NCI-H446 (cell line): ENCODE measurements at places on chromosomes 11 and 22.

- no peak for DNase-seq
These were observed 10.3 kb downstream of the TNNT3 start for GRCh38 chr11:1929621-1930461.

- no peak for DNase-seq
These were observed 246.9 kb downstream of the CADM1 start for GRCh38 chr11:115257270-115257669.

DNA sequence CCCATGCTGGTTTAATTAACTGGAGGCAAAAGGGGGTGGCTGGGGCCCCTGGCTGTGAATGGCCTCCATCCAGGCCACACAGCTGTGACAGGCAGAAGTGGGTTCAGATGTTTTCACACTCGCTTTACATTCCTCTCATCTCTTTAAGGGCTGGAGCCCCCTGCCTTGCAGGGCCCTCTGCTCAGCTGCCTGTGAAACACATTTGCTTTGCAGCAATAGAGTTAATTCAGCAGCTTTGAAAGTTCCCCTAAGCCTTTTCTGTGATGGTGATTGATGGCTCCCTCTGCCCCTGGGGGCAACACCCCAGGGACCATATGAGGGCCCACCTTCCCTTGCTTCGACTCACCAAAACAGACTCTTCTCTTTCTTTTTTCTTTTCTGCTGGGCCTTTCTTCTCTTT lies 139.3 kb downstream of the FEZ1 start:
- DNase-seq = no peak

GRCh38 chr11:132719684-132720083 lies 812.6 kb downstream of the OPCML start:
- DNase-seq = no peak

GRCh38 chr22:28514321-28514821 lies 165.3 kb downstream of the TTC28 start:
- peak; percentile 19 for DNase-seq

- DNase-seq = no peak
These were observed 31.6 kb upstream of the MYH9 start for GRCh38 chr22:36419177-36419911.

- no peak for DNase-seq
These were observed 113.0 kb downstream of the ADAMTS15 start for GRCh38 chr11:130561441-130561881.

DNA sequence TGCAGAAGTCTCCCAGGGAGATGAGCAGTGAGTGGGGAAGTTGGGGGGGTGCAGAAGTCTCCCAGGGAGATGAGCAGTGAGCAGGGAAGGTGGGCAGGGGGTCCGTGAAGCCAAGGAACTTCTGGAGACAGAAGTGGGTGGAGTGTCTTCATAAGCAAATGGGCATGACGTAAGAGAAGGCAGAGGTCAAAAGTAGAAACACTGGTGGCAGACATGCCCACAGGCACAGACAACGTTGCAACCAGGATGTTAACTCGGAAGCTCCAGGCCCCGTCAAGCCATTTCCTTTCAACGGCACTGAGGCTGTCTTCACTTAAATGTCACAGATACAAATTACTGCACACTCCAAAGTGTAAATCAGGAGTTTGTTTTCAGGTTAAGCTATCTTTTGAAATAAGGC lies 186.1 kb downstream of the SHANK2 start:
- DNase-seq = no peak

GRCh38 chr11:126655807-126656128 lies 300.3 kb downstream of the ST3GAL4 start:
- no peak for DNase-seq

DNA sequence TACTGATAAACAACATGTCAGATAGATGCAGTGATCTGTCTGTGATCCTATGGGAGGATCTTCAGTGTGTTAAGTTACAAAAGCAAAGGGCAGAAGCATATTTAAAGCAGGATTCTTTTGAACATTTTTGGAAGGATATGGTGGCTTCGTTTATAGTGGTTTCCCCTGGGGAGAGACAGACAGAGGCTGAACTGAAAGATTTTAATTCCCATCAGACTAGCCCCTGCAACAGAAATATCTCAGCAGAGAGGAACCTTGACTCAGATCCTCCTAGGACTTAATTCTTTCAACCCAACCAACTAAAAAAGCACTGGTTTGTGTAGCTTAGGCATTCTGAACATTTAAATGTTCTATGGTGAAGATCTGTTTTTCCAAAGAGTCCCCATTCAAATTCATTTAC lies 5.7 kb downstream of the CLTCL1 start:
- no peak for DNase-seq

GRCh38 chr22:30695871-30696655 lies 1.4 kb downstream of the OSBP2 start:
- no peak for DNase-seq

GRCh38 chr11:122108192-122108799 lies 7.7 kb downstream of the BLID start:
- DNase-seq = peak; percentile 45

DNA sequence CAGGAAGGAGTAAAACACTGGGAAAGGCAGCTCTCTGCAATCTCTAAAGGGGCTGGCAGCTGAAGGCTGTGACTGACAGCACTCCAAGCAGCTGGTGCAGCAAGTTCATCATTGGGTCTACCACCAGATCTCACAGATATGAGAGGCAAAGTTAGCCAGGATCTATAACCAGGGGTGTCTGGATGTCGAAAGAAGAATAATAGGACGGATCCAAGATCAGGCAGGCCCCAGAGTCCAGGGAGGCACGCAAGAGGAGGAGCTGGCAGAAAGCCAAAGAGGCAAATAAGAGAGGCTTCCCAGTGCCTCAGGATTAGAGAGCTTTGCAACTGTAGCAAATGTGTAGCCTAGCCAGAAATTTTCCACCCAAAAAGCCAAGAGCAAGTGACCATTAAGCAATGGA lies 77.1 kb downstream of the RBMXL2 start:
- peak; percentile 46 for DNase-seq

DNA sequence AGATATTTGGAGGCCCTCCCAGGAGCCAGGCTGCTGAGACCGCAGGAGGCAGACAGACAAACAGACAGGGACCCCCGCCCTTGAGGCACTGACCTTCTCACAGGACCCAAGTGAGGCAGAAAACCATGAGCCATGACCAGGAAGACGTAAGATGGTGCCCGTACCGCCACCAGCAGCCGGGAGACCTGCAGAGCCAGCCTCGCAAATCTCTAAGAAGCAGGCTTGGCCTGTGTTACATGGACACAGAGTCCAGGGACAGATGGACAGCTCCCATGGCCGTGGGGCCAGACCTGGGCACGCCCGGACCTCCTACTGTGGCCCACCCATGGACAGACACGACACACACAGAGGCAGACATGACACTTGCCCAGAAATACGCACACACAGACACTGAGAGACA lies 30.7 kb upstream of the TOLLIP start:
- DNase-seq = no peak
